A172 (cell line): ENCODE measurements at places on chromosomes 1 and 21. TPM values are rescaled to one million over a fixed set of nuclear protein-coding genes. Genes with fewer than 3 reads are reported as not detected.

The PDE9A gene
- total RNA-seq = not detected in 2 replicates

DNA sequence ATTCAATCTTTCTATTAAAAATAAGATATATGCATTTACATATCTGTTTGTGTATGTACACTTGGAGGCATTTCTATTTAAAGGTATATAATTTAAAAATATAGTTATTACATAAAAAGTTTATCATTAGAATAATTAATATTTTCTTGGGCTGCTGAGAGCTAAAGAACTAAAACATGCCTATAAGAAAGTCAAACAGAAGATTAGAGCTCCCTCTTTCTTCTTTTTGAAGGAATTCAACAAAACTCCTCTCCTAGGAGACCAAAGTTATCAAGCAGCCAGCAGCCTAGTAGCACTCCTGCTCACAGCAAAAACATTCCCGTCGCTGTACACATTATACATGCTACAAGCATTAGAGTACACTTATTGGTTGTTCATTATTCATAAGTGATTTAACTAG lies 216.4 kb downstream of the VAV3 start:
- DNase-seq = peak; percentile 21

DNA sequence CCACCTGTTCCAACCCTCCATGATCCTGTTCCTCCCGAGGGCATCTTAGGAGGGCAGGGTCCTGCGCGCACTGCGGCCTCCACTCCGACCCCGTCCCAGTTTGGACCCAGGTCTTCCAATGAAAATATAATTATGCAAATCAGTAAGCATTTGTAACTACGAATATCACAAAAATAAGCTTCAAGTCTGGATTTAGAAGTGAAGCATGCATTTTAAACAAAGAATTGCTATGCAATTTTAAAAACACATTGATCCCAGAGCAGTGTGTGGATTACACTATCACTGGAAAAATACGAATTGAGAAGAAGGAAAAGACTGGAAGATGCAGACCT lies 673 bp downstream of the PRMT2 start:
- no peak for DNase-seq

DNA sequence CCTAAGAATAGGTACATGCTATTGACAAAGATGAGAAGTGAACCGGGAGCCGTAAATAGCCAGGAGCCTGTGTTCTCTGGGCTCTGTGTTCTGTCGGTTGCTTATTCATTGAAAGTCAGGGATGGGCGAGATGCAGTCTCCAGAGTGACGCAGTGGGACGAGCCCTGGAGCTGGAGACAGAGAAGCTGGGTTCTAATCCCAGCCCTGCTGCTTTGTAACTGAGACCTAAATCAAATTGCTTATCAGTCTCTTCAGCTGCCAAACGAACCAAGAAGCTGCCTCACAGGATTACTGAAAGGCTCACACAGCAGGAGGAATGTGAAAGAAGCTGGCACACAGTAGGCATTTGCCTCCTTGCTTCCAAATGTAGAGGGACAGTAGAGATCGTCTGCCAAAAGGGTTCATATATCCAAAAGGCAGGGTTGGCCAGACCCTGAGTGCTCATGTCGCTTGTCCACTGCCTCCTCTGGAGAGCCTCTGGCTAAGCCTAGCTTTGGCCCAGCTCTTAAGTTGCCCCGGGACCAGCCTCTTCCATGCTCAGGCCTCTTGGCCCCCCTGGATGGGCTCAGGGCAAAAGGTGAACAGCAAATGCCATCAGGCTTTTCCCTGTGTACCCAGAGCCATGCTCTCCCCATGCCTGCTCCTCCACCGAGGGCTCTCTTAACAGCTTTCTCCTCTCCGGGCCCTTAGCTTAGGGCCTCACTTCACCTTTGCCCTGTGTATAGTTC lies 134.2 kb upstream of the IPO9 start:
- DNase-seq = no peak

GRCh38 chr1:93442008-93442666 lies 5.8 kb upstream of the FNBP1L start:
- peak; percentile 43 for DNase-seq

- peak; percentile 23 for DNase-seq
Measured at GRCh38 chr1:94855307-94855700, 35.1 kb downstream of the SLC44A3 start.

DNA sequence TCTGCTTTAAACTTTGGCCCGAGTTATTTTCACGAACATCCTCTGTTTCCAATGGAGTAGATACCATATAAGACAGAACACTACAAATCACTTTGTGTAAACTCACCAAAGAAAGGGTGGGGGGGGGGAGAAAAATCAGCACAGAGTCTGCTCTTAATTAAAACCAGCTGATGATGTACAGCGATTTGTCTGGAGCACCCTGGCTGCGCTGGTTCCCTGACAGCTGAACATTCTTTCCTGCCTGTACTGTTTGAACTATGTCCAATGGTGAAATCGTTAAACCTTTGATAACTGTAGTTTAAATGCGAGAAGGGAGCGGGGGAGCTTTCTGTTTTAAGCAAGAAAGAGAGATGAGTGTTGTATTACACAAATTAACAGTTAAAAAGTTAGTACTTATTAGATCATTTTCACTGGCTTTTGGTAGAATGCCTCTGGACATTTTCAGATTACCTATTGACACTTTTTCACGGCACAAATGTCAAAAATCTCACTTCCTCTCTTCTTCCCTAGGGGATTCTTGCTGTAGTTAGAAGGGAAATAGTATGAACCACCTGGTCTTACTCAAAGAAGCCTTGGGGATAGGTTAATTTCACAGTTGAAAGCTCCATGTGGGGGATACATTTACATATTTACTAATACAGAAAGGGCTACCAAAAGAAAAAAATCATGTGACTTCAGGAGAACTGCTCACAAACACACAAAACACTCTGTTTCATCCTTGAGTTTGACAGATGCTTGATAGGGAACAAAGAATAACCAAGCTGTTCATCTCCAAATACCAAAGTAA lies 140.2 kb upstream of the RUNX1 start:
- DNase-seq = peak; percentile 77

DNA sequence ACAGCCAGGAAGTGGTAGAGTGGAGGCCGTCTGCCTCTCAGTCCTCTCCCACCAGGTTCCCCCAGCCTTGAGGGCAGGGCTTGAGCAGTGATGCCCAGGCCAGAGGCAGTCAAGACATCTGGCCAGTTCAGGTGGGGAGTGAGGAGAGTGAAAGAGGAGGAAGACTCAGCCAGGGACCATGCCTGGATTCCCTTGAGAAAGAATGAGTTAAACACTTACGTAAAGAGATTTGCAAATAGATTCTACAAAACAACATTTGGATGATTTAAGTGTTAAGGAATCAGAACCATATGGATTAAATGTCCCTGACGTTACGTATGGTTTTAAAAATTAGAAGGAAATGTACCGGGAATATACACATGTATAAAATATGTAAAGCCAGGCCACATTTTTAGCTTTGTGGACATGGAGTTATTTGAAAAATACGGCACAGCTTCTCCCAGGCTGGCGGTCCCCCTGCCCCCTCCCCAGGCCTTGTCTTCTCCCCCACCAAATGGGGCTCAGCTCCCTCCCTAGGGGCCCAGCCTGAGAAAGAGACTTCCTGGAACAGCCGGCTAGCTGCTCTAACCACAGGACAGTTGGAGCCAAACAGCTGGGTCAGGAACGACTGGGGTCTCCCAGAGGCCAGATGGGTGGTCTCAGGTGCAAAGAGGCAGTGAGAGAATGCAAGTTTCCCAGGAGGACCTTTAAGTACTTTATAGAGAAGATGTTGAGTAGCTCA lies 188.3 kb upstream of the EDN2 start:
- no peak for DNase-seq

The FCRL5 gene
- total RNA-seq = not detected in 2 replicates

DNA sequence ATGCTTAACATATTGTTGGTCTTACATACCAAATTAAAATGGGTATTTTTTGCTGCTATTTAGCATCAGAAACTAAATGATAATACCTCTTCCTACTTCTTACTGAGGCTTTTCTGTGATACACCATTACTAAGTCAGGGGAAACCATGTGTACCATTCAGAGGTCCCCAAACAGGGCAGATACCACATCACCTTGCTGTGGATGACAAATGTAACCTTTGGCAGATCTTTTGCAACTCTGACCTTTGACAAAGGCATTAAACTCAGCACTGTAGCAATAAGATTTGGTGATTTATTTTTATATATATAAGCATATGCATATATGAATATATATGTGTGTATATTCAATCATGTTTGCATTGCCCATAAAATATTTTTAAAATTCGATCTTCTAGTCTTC lies 2.9 kb downstream of the FAM177B start:
- DNase-seq = no peak

DNA sequence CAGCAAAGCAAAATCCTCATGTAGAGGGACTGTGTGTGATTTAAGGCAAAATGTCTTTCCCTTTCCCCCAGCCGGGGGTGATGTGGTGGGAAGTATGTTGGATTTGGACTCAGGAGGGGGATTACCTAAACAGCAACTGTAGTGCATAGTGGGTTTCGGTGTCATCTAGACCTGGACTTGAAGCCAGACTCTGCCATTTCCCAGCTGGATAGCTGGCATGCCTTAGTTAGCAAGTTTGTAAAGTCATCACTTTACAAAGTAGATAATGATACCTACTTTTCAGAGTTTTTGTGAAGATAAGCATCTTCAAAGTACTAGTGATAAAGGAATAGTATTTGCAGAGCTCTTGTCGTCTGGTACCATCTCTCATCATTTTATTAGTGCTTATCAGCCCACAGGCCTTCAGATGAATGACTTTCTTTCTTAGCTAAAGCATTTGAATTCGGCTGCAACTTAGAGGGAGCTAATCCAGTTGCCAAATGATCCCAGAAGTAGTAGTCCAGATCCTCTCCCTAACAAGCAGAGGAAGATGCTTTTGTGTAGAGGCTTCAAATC lies 56.2 kb upstream of the ROR1 start:
- DNase-seq = no peak

GRCh38 chr1:81155131-81155530 lies 645.6 kb upstream of the ADGRL2 start:
- DNase-seq = no peak

The G0S2 gene
- not detected in 2 replicates for total RNA-seq

- DNase-seq = peak; percentile 82
Measured at GRCh38 chr1:33455539-33456501, 16.6 kb upstream of the ZSCAN20 start.

DNA sequence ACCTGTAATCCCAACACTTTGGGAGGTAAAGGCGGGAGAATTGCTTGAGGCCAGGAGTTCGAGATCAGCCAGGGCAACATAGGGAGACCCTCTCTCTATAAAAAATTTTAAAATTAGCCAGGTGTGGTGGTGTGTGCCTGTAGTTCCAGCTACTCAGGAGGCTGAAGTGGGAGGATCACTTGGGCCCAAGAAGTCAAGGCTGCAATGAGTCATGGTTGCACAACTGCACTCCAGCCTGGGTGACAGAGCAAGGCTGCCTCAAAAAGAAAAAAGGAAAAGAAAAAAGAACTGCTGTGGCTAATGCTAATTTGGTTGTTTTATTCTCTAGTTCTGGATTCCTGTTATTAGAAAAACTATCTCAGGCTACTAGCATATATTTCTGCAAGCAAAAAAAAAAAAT lies 29.8 kb downstream of the DBT start:
- no peak for DNase-seq

GRCh38 chr1:77540501-77541161 lies 141.8 kb downstream of the ZZZ3 start:
- DNase-seq = peak; percentile 66
